M059J (cell line): ENCODE measurements at places on chromosomes 16 and 17. TPM values are rescaled to one million over a fixed set of nuclear protein-coding genes. Genes with fewer than 3 reads are reported as not detected.

GRCh38 chr16:54216268-54216667 is 70.3 kb downstream of the IRX3 start:
- DNase-seq: no peak

DNA sequence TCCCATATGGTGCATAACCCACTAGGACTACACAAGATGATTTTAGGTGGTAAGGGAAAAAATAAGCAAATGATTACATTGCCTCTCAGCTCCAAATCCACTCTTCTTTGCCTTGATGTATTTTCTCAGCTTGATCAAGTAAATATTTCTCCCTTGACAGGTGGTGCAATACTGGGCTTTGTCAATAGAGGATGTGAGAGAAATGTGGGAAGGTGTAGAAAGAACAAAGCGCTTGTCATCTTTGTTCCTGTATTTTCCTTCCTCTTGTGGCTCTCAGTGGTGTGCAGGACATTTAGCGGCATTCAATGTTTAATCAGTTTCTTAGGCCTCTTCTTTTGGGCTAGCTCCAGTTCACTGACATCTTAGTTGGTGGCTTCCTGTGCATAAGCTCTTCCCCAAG is 1165.8 kb upstream of the GOT2 start:
- DNase-seq: no peak

DNA sequence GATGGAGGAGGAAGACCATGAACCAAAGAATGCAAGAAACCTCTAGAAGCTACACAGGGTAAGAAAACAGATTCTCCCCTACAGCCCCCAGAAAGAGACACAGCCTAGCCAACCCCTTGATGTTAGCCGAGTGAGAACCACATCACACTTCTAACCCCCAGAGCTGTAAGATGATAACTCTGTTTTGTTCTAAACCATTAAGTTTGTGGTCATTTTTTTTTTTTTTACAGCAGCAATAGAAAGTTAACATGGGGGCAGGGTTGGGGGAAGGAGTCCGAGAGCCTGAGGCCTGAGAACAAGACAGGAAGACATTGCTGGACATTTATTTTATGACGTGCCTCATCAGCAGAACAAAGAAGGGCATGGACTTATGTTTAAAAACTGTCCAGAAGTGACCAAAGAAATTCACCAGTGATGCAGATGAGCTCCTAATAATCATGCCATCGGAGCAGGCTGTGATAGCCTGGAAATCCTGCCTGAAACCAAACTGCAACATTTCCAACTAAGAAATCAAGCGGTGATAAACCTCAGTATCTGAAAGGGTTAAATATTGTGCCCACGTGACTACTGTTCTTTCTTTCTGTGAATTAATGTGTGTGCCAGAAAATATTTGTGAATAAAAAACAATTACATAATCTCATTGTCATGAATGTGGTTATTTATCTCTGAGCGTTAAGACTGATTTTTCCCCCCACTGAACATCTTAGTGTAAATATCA is 1.1 kb downstream of the ABCA9 start:
- DNase-seq: no peak

DNA sequence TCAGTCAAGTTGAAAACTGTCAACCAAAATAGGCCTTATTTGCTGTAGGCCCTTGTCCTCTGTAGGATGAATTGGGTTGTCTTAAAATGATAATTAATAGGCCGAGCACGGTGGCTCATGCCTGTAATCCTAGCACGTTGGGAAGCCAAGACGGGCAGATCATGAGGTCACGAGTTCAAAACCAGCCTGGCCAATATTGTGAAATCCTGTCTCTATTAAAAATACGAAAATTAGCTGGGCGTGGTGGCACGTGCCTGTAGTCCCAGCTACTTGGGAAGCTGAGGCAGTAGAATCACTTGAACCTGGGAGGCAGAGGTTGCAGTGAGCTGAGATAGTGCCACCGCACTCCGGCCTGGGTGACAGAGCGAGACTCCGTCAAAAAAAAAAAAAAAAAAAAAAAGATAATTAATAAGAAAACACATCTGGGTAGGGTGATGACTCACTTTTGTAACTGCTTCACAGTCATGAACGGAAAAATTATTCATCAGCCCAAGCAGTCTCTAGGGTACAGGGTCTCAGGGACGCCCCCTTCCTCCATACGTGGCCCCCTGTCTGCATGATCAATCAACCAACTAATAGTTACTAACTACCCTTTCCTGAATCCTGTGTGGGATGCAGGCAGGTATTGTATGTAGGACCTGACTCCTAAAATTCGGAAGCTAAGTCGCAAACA is 137.0 kb upstream of the RCVRN start:
- DNase-seq: no peak

DNA sequence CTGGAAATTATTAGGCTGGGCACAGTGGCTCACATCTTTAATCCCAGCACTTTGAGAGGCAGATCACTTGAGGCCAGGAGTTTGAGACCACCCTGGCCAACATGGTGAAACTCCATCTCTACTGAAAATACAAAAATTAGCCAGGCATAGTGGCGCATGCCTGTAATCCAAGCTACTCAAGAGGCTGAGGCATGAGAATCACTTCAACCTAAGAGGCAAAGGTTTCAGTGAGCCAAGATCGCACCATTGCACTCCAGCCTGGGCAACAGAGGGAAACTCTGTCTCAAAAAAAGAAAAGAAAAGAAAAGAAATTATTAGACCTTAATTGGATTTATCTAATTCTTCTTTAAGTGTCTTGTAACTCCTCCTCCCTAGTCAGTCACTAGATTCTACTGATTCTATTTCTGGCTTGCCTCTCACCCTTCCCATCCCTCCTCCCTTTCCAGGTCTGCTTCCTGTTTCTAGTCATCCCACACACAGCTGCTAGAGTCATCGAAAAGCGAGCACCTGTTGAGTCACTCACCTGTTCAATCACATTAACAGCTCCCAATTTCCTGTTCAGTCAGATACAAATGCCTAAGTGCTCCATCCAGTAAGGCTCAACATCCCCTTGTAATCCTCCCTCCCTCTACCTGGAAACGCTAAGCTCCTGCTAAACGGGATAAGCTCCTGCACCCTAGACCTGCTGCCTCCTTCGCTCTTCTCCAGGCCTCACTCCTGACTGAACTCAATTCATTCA is 34.6 kb downstream of the ERN1 start:
- no peak for DNase-seq

The MYH13 gene
- total RNA-seq: 0.02 TPM in 1 of 2 replicates, not detected in the other

The CCL2 gene
- total RNA-seq: 85.5 and 135 TPM in 2 replicates

The ETV4 gene
- 4.2 and 6.9 TPM in 2 replicates for total RNA-seq
